Mesenteric fat pad (tissue), 1 donor: ENCODE measurements at places on chromosomes 5 and 9.

DNA sequence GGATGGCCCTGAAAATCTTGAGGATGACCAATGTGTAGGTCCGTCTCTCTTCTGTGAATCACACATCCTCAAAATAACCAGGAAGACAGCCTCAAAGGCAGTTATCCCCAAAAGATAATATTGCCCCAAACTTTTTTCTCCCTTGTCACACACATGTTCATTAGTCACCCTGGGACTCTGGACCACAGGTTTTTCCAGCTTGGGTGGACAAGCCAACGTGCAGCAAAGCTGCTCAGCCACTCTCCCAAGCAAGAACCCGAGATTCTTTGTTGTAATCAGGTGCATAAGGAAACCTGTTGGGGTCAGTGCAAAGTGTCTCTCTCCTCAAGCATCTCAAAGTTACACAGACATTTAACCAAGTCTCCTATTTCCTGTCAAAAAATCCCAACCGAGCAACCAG is 196.6 kb downstream of the GNA14 start:
- no peak for DNase-seq

GRCh38 chr9:108104991-108105390 is 615.4 kb upstream of the KLF4 start:
- DNase-seq = no peak

DNA sequence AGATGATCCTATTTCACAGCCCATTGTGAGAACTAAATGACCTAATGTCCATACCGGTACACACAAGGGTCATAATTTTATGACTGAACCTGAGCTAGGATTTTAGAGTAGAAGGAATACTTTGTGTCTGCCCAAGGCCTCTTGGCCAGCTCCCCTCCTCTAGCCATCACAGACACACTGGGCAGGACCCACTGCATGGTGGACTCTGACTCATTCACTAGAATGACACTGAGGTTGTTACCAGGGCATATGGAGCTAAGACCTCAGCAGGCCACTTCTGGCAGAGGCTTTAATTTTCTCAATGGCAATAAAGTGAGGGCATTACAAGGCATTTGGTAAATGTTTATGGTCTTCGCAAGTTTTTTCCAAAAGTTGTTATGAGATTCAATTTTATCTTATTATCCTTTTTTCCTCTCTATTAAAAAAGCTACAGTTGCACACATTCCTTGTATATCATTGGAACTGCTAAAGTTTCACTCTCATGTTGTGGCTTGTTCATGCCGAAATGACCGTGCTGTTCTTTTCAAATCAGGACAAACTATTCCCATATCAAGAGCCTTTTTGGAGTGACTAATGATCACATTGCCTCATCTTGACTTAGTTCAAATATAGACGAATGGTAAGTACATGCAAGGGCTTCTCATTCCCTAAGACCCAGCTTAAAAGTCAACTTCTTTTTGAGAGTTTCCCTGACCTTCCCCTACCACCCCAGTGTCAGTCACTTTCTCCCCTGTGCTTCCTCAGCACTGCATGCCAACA is 595.7 kb downstream of the ACTL7B start:
- no peak for DNase-seq

- peak; percentile 78 for DNase-seq
Observed at GRCh38 chr9:134594078-134594941, 47.3 kb upstream of the COL5A1 start.
